ENCODE measurements at places on chromosomes 5 and 9.

DNA sequence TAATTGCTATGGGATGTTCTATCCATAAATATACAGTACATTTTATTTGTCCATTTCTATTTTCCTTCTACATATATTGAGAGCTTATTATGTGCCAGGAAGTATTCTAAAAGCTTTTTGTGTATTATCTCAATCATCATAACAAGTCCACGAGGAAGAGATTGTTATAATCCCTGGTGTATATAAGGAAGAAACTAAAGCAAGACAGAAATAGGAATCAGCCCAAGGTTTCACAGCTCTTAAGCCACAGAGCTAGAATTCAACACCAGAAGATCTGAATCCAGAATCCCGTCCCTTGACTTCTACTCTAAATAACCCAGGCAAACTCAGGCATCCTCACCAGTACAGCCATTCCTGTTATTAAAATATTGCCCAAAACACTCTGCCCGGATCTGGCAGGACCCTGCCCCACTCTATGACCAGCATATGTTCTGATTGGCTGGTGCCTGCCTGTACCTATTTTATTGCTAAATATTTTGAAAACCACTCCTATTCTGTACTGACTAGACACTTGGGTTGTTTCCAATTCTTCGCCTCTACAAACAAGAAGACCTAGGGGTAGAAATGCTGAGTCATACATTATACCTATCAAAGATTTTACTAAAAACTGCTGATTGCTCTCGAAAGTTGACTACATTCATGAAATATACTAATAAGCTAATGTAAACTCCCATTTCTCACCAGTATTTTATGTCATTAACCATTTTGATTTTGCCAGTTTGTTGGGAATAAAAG lies 297.4 kb downstream of the ENC1 start:
- DNase-seq: peak; percentile 47

DNA sequence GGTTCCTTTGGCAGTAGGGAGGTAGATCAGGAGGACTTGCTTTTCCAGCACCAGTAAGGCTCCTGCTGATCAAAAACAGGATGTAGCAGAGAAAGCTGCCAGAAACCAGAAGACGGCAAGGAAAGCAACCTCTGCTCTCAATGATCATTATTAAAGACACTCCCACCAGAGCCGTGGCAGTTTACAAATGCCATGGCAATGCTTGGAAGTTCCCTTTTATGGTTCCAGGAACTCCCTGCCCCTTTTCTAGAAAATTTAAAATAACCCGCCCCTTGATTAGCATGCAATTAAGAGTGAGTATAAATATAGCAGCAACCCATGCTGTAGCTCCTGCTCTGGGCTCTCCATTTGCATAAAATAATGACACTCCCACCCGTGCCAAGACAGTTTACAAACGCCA lies 16.1 kb downstream of the EQTN start:
- no peak for DNase-seq

- peak; percentile 54 for DNase-seq
These were observed 141.7 kb upstream of the STK32A start for GRCh38 chr5:147093138-147093537.

- no peak for DNase-seq
These were observed 320.1 kb downstream of the ADAMTS6 start for GRCh38 chr5:65161655-65162054.

- DNase-seq: peak; percentile 22
These were observed 988 bp downstream of the OXCT1 start for GRCh38 chr5:41869151-41869723.

GRCh38 chr9:88270413-88270812 lies 117.8 kb upstream of the SPIN1 start:
- DNase-seq: peak; percentile 17

- no peak for DNase-seq
These were observed 815 bp upstream of the ODF2 start for GRCh38 chr9:128454991-128455390.

DNA sequence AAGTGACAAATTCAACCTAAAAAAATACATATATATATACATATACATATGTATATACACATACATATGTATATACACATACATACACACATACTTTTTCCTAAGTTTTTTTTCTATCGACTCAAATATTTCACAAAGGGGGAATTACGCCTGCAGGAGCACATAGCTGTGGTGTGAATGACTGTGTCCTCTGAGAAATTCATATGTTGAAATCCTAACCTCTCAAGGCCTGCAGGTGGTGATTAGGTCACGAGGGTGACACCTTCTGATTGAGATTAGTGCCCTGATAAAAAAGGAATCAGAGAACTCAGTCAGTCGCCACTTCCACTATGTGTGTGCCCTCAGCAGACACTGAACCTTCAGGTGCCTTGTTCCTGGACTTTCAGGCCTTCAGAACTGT lies 248.7 kb downstream of the SEMA5A start:
- DNase-seq: no peak
